Stimulated activated CD4-positive, alpha-beta T cell treated with anti-CD3 and anti-CD28 coated beads, Interleukin-15, amount 100 ng/mL, for 1 hour (primary cell): ENCODE measurements at places on chromosomes 11 and 22.

GRCh38 chr22:25131198-25131887, 68.3 kb upstream of the CRYBB3 start:
- no peak for DNase-seq

DNA sequence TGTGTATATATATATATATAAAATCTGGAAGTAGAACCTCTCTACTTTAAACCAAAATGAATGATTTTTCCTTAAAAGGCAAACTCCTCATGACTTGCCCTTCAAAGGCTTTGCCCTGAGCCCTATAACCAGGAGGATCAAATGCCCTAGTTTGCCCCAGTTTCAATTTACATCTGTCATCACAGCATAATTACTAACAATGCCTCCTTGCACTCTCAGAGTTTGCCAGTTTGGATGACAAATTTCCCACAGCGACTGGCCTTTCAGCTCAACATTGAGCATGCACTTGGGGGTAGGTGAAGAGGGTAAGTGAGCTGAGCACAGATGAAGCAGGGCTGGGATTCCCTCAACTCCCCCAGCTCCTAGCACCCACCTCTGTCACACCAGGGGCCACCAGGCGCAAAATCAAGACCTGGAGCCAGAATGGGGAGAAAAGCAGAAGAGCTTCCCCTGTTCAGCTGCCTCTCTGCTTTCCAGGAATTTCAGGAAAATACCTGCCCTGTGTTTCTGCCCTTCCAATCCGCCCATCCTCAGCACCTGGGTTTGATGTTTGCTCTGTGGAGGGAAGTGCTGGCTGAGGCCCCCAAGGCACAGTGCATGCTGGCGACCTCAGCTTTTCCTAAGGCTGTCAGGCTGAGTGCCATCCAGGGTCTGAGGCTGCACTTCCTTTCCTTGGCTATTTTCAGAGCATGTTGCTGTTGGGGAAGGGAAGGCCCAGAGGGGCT, 67.5 kb downstream of the ADAMTS15 start:
- no peak for DNase-seq

- DNase-seq, result no peak
Measured at GRCh38 chr22:45151503-45151902, 12.2 kb upstream of the NUP50 start.

- DNase-seq, result no peak
Measured at GRCh38 chr11:77400775-77401449, 73.0 kb downstream of the PAK1 start.

GRCh38 chr22:35406443-35406842, 6.5 kb downstream of the MCM5 start:
- no peak for DNase-seq

DNA sequence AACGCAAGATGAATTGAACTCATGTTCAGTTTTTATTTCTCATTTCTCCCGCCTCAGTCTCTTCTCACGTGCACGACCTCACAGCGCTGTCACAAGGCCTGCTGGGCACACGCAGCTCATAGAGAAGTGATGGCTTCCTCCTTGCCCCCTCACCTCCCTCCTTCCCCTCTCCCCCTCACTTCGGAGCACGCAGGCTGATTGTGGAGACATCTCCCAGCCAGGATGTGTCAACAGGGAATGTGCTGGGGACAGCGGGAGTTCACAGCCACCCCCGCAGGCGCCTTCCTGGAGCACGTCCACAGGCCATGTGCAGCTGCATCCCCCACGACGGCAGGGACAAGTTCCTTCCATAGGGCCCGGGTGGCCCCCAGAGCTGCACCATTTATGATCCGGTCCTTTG, 29.1 kb upstream of the KRTAP5-6 start:
- no peak for DNase-seq

- no peak for DNase-seq
Measured at GRCh38 chr22:32584650-32585049, 110.0 kb downstream of the FBXO7 start.

- no peak for DNase-seq
Measured at GRCh38 chr22:44802956-44803355, 50.6 kb downstream of the ARHGAP8 start.

GRCh38 chr22:42308892-42309468, 38.5 kb upstream of the TCF20 start:
- DNase-seq, result no peak

DNA sequence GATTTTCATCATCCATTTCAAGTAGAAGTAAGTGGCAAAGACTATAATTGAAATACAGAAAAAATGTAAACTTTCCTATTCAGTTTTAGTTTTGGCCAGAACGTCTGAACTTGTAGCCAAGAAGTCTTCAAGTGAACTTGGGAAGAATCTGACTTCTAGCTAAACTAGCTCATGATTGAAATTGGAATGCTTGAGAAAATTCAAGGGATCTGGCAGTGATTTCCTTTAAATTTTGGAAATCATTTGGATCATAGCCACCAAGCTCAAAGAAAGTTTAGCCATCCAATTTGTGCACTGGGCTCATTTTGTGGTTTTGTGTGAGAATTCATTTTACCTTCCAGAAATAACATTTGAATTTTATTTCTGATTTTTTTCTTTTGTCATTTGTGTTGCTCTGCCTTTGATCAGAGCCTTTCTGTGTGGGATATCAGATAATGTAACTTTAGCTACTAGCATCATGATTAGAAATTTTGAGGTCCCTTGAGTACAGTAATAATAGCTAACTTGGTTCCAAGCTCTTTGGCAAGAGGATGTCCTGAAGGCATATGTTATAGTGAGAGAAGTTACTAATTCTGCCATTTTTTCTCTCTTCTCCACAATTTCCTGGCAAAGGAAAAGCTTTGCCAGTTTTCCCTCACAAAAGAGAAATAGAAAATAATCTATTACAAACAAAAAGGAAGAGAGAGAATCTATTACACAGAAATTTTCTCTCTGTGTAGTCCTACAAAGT, 2123.7 kb upstream of the RAG2 start:
- no peak for DNase-seq

GRCh38 chr11:69497221-69497787, 15.8 kb downstream of the LINC01488 start:
- no peak for DNase-seq
